Stimulated activated CD8-positive, alpha-beta memory T cell treated with anti-CD3 and anti-CD28 coated beads, Interleukin-7, amount 100 ng/mL, for 4 hours (primary cell): ENCODE measurements at places on chromosomes 6 and 20.

DNA sequence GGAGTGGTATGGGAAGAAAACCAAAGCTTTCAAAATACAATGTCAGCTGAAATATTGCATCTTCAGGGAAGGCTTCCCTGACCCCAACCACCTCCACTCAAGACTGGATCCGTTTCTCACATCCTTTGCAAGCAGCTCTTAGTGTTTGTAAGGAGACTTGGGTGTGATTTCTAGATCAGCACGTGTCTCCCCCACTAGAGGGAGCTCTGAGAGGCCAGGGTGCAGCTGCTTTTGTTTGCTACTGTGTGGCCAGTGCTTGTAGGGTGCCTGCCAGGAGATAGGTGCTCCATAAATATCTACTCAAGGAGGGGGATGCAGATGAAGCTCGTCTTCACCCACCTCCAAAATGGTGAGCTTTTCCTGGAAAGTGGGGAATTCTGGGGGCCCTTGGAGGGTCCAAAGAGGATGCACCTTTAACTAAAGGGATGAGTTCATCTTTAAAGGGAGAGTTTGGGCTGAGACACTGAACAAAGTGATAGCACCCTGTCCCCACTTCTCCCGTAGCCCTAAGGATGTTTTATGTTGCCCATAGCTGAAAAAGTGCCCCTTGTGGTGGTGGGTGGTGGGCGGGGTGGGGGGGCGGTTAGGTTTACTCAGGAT lies 52.6 kb upstream of the MAFB start:
- DNase-seq, result no peak

GRCh38 chr20:14948416-14948815 lies 611.0 kb upstream of the FLRT3 start:
- DNase-seq, result no peak

GRCh38 chr6:124445581-124445980 lies 516.7 kb upstream of the RNF217 start:
- no peak for DNase-seq

DNA sequence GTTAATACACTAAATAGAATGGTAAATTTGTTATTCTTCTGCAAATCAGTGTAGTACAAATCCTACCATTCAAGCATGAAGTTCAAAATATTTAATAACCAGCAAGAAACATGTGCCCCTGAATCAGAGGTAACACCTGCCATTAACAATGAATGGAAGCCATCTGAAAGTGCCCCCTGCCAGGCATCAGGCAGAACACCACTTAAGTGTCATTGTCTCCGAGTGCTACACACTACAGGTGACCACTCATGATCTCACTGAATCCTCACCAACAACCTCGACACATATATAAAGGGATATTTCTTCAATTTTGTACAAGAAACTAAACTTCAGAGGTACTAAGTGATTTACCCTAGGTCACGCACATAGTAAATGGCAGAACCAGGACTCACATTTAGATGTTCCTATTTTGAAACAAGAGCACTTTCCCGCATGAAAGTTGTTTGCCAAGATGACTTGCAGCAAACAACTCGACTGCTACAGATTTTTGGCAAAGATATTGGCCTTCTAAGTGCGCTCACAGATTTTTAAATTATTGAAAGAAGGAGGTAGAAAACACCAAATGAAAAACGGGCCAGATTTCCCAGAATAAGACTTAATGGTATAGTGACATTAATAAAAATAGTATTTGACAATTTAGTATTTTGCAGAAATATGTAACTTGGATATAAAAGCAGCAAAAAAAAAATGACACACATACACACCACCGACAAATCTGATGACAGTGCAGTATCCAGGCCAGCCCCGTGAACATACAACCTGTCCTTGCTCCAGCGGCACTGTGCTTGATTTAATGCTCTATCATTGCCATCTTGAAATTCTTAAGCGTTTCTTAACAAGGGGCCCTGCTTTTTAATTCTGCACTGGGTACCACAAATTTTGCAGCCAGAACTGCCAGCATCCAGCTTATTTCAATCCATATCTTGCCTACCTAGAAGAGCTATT lies 274.5 kb downstream of the ALDH8A1 start:
- no peak for DNase-seq

GRCh38 chr20:62876902-62877816 lies 15.5 kb upstream of the TCFL5 start:
- no peak for DNase-seq

GRCh38 chr20:48724382-48724781 lies 103.4 kb downstream of the PREX1 start:
- DNase-seq, result no peak

GRCh38 chr20:63361519-63362435 lies 628 bp upstream of the CHRNA4 start:
- no peak for DNase-seq

DNA sequence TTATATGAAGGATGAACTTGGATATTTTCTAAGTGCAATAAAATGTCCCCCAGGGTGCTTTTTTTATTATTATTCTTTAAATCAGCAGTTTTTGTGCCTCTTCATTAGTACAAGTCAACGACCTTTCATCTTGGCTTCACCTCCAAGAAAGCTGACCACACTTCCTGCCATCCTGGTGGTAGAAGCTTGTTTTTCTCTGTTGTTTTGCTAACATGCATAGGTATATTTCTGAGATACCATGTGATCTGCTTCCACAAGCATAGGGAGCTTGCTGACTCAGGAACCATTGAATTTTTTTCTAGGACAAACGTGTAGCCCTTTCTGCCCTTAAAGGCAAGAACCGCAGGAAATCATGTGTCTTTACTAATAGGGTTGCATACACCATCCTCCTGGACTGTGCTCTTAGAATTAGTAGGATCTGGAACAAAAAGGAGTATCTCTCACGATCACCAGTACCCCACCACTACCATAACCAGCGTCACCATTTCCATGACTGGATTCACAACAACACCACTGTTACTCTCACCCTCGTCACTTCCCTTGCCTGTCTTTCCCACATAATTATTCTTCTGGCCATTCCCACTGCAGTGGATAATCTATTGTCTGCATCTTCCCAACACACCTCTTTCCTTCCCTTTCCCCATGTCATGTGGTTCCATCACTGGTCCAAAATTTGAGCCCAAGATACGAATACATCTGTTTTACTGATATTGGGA lies 207.1 kb downstream of the MAFB start:
- no peak for DNase-seq
